ENCODE measurements at places on chromosomes 3 and 15. TPM values are rescaled to one million over a fixed set of nuclear protein-coding genes. Genes with fewer than 3 reads are reported as not detected.
A peak's percentile ranks its signal among the peaks of the same experiment; 100 is the strongest.

DNA sequence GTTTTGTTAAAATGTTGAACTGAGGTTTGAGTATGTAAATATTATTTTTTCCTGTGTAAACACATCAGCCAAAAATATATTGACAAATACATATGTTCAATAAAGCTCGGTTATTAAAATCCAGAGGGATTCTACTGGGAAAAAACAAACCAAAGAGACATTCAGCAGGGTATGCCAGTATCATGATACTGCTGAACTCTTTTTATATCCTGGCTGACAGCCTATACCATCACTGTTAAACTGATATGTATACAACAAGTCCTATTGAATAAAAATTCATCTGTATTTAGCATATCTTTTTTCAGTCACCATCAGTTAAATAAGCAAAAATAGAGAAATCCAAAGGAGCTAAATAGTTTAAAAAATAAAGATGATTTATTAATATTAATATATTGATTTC is 71.6 kb upstream of the NEO1 start:
- DNase-seq = no peak

DNA sequence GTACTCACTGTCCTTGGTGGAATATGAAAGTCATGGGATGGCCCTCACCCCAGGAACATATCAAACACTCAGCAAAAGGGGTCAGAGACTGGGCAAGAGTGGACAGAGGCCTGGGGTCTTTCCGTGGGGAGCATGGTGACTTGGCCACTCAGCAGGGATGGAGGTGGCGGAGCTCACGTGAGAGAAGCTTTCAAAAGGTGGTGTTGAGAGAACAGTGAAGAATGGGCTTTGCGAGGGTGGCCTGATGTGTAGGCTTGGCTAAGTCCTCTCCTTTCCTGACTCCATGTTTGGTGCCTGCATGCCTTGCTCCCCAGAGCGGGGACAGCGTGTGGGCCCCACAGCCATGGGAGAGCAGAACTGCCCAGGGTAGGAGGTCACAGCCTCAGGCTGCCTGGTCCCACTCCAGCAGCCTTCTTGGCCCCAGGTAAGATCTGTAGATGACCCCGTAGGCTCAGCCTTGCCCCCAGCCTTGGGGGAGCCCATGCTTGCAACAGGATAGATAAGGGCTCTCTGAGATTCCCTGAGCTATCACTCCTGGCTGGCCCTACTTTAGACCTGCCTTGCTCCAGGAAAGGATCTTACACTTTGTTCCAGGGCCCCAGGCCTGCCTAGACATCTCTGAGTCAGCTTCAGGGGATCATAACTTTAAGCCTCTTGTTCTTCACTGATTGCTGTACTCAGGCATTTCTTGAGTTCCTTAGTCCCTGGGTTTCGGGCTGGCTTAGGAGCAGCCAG is 17.0 kb downstream of the RPLP1 start:
- DNase-seq = no peak

COL8A1 gene
- 0.75 TPM for total RNA-seq

DNA sequence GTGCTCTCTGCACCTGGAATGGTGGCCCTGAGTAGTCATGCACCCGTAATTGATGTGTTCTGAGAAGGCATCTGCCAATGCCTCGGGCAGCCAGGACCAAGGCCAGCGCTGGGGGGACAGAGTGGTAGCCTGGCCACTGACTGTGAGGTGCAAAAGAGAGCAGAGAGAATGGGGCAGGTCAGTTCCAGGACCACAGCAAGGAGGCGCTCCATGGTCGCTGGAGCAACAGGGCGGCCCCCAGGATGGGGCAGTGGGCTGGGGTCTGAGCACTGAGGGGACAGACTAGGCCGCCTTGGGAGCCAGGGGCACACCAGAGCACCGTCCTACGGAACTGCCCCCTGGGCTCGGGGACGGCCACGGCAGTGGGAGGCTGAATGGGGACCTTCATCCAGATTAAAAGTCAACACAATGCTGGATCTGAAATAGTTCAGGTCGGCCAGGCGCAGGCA is 48.3 kb upstream of the IQSEC1 start:
- no peak for DNase-seq

GRCh38 chr15:101613130-101614000 is 38.8 kb downstream of the TM2D3 start:
- DNase-seq = peak; percentile 86

GOLGA8J gene
- not detected for total RNA-seq

KLHL40 gene
- not detected for total RNA-seq

DNA sequence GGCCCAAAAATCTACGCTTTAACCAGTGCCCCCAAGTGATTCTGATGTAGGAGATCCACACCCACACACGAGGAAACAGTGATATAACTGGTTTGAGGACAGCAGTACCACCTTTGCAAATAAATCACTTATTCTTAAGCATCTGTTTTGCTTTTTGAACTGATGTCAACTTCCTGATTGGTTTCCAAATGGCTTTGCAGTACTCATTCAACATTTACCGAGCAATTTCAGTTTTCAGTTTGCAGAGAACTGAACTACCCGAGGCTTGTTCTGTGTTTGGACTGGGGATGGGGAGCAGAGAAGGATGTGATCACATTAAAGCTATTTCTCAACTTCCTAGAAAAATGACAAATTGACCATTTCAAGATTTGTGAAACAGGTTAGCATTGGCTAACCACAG is 1.1 kb upstream of the GYG1 start:
- DNase-seq = no peak

DNA sequence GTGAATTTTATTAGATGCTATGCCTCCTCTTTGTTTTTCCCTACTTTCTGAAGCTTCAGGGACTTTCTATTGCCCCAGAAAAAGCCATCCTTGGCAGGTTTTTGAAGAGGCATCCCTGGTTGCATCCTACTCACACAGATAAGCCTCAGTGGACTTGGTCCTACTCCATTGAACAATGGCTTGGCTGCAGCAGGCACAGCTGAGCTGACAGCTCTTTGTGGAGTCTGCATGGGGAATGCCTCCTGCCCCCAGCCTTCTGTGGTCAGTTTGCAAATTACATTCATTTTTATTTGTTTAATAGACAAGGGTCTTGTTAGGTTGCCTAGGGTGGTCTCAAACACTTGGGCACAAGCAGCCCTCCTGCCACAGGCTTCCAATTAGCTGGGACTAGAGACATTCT is 69.7 kb downstream of the NPAP1 start:
- DNase-seq = no peak

GRCh38 chr15:57203906-57204305 is 172.4 kb upstream of the CGNL1 start:
- no peak for DNase-seq

ZNF502 gene
- 7.7 TPM for total RNA-seq

DNA sequence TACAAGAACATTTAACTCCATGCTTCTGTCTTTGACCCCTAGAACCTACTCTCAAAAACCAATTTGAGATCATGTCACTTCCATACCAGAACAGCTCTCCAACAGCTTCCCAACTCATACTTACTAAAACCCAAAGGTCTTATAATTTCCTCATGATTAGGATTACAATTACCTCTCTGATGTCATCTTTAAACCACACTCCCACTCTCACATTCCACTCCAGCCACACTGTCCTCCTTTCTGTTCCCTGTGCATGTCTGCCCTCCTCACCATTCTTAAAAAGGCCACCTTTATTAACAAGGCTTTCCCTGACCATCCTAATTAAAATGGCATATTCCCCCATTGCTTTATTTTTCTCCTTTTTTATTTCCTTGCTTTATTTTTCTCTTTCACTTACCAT is 18.9 kb downstream of the PHC3 start:
- DNase-seq = no peak

GRCh38 chr3:64789111-64789510 is 101.3 kb upstream of the ADAMTS9 start:
- no peak for DNase-seq

- no peak for DNase-seq
Measured at GRCh38 chr3:196117809-196118208, 35.9 kb upstream of the TFRC start.

HRG gene
- not detected for total RNA-seq

FSIP1 gene
- total RNA-seq = 12.1 TPM

CMTM8 gene
- 10.5 TPM for total RNA-seq

MB21D2 gene
- total RNA-seq = 2.7 TPM

- DNase-seq = no peak
Measured at GRCh38 chr3:171345107-171345843, 114.9 kb downstream of the TNIK start.

DNA sequence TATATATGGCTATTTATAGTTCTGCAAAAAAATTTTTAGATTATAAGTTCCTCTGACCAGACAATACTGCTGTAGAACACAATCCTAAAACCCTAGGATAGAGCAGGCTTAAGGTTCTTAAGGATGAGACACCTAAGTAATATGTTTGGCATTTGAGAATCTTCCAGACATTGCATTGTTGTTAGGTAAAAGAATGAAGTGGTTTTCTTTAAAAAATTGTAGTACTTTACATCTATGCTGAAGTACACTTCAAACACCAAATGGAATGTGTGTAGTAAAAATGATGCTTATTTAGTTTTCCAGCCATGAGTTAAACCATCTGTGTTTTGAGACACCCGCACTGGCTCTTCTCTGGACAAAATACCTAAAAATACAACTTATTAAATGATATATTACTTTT is 857.7 kb downstream of the OTOL1 start:
- no peak for DNase-seq

CLDN16 gene
- total RNA-seq = not detected

GRCh38 chr3:100411091-100411982 is 10.0 kb downstream of the LNP1 start:
- no peak for DNase-seq

ABHD5 gene
- total RNA-seq = 27.8 TPM

GRCh38 chr3:23244324-23245041 is 41.4 kb downstream of the UBE2E2 start:
- DNase-seq = no peak

GRCh38 chr3:78659386-78659987 is 1108.3 kb downstream of the ROBO1 start:
- no peak for DNase-seq

- DNase-seq = no peak
Measured at GRCh38 chr3:120364101-120364500, 14.9 kb upstream of the LRRC58 start.

DNA sequence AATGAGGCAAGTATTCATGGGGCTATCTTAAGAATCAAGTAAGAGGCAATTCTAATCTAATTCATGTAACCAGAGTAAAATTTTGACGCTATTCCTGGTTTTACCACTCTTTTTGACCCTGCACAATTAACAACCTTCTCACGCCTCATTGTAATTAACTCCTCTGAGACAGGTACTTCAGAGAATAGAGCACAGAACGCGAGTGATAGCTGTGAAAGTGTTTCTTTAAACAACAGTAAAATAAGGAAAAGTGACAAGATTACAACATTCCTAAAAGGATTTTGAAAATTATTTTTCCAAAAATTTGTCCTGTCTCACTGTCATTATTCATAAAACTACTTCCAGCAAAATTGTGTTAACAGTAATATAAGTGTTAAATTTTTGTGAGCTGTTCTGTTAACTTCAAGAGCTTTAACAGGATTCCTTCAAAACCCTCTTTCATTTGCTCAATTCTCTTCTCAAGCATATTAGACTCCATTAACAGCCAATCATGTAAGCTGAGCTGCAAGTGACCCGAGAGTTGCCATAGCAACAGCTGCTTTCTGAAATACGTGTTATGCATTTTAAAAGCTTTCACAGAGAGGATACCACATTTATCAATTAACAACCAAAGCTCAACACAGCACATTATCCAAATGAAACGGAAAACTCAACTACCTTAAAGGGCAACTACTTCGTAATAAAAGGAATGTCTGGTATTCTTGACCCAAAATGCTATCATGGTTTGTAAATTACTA is 93.1 kb downstream of the STAG1 start:
- no peak for DNase-seq

WDR93 gene
- total RNA-seq = 0.14 TPM

DNA sequence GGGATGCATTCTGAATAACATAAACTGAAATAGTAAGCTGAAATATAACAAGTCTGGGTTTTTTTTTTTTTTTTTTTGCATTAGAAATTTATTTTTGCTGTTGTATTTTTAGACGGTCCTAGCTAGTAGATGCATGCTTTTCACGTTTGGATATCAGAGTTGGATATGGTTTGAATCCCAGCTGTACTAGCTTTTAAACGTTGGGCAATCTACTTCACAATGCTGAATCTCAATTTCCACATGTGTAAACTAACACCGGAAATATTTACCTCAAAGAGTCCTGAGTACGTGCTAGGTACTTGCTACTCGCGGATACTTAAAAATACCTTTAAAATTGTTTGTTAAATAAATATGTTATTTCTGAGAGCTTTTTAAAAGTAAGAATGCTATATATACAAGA is 139.8 kb downstream of the BBX start:
- DNase-seq = no peak

AQR gene
- 25.1 TPM for total RNA-seq

DNA sequence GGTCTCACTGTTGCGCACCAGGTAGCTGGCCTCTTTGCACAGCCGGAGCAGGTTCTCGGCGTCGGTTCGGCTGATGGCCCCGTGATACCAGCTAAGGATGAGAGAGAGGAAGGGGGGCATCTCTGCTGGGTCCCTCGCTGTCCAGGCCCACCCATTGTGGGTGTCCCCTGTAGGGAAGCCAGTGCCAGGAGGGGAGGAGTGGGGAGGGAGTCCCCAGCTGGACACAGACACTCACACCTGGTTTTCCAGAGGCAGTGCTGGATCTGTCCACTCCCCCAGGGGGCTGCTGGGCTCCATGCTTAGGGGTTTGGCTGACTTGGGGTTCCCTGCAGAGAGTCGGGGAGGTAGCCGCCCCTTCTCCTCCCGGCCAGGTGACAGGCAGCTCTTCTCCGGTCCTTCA is 15.9 kb downstream of the SHF start:
- no peak for DNase-seq

- no peak for DNase-seq
Measured at GRCh38 chr3:15310491-15311370, 21.7 kb downstream of the SH3BP5 start.

GRCh38 chr15:90497912-90498311 is 31.8 kb upstream of the CRTC3 start:
- peak; percentile 62 for DNase-seq

- no peak for DNase-seq
Measured at GRCh38 chr3:39067286-39067685, 15.5 kb downstream of the WDR48 start.

DNA sequence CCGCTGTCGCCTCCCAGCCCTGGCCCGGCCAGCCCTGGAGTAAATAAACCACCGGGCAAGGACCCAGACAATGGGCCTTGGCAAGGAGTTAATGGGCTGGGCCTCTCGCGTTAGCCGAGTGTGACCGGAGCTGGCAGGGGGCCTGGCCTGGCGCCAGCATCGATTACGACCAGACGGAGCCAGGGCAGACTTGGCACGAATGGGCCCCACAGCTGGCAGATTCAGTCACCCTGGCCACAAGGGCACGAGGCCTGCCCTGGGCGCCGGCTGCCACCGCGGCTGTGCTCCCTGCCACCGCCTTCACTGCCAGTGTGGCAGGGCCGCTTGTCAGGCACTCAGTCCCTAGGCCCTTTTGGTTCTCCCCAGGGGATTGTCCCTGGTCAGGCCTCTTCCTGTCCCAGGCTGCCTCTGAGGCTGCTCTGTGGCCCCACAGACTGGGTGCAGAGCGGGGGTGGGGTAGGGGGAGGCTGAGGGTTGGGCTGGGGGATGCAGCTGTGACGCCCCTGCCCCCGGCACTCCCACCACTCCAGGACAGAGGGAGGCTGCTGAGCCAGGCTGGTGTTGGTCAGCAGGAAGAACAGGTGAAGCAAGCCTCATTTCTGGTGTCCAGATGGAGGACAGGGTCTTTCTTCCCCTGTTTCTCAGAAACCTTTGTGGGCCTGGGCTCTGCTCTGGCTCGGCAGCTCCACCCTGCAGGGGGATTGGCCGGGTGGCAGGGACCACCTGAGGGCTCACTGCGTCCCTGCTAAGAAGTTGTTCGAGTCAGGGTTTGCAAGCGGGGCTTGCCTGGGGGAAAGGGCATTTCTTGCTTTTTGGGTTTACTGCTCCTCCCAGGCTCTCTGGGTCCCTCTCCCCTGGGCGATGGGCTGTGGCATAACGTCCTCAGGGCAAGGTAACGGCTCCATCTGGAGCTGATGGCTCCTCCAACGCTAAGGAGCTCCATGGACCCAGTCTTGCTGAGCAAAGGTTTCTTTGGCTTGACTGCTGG is 30.5 kb upstream of the SRP14 start:
- DNase-seq = peak; percentile 96
